Activated CD4-positive, alpha-beta T cell treated with anti-CD3 and anti-CD28 coated beads for 48 hours (primary cell): ENCODE measurements at places on chromosomes 11 and 22.

GRCh38 chr11:77300695-77301094 is 791 bp downstream of the GDPD4 start:
- DNase-seq: no peak

GRCh38 chr22:34102633-34103032 is 182.4 kb upstream of the LARGE1 start:
- no peak for DNase-seq

DNA sequence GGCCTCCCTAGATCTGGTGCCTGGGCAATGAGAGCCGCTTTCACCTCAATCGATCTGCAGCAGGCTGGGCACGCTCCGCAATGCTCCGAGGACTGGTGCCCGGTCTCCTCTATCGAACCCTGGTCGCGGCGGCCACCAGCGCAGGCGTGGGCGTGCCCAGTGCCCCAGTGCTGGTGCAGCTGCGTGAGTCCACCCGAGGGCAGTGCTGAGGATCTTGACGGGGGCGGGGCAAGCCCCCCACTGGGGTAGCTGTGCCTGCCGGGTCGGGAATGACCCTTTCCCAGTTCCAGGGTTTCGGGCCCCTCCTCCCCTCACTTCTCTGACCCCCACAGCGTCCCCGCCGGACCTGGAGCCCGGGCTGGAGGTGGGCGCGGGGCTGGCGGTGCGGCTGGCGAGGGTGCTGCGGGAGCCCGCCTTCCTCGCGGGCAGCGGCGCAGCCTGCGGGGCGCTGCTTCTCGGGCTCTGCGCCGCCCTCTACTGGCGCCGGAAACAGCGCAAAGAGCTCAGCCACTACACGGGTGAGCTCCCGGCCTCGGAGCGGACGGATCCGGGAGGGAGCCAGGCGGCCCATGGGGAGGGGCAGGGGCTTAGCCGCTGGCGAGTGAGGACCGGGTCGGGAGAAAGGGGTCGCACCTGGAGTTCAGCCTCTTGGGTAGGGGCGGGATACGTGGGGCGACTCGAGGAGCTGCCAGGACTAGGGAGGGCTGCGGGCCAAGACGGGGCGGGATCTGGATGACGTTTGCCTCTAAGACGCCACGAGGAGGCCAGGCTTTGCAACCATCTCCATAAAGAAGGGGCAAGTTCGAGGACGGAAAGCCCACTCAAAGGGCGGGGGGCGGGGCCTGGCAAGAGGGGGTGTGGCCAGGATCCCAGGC is 10.9 kb downstream of the ROBO3 start:
- peak; percentile 84 for DNase-seq

GRCh38 chr11:1391165-1392075 is 1.7 kb downstream of the BRSK2 start:
- no peak for DNase-seq

GRCh38 chr11:21588754-21589153 is 604.1 kb upstream of the ANO5 start:
- no peak for DNase-seq

- peak; percentile 75 for DNase-seq
Observed at GRCh38 chr11:78420796-78421209, 3.2 kb upstream of the GAB2 start.

- no peak for DNase-seq
Observed at GRCh38 chr11:72965672-72966071, 151.5 kb downstream of the ATG16L2 start.

- DNase-seq: no peak
Observed at GRCh38 chr22:28397306-28397705, 282.3 kb downstream of the TTC28 start.

DNA sequence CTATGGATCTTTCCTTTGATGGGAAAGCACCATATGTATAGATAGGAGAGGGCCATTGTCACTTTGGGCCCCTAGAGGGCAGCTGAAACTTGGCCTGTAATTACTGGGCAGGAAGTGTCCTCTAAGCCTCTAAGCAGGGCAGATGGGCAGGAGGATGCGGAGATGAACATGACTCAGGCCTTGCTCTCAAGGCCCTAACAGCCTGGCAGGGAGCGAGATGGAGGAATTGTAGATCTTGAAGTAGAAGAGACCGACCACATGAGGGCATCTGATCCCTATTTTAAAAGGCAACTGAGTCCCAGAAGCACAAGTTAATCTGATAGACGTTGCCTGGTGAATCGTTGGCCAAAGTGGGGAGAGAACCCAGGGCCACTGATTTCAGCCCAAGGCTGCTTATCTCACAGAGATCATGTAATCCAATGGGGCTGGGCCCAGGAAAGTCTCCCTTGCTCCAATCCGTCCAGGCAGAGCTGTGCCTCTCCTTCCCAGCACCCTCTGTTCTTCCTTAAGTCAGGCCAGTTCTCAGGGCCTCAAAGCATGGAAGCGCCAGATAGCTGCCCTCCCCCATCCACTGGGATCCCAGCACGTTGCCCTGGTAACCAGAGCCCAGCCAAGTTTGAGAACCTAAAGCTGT is 2.5 kb upstream of the SEPTIN3 start:
- DNase-seq: peak; percentile 55

DNA sequence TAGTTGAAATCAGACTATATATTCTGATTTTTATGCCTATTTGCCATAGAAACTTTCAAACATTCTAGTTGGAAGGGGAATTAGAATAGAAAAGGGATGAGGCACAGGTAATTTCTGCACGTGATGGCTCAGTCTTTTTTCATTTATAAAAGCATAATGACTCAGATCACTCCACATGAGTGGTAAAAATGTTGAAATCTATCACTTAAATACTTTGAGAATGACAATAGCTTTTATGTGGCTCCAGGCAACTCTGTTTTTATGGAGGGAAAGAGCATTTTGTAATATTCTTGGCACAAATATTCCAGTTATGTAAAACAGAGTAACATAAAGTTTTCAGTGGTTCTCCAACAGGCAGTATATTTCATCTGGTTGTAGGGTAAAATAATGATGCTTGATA is 5.9 kb upstream of the MMP3 start:
- no peak for DNase-seq

- no peak for DNase-seq
Observed at GRCh38 chr11:19729141-19729540, 16.5 kb downstream of the NAV2 start.

- no peak for DNase-seq
Observed at GRCh38 chr11:15742626-15743519, 613.5 kb downstream of the SOX6 start.

DNA sequence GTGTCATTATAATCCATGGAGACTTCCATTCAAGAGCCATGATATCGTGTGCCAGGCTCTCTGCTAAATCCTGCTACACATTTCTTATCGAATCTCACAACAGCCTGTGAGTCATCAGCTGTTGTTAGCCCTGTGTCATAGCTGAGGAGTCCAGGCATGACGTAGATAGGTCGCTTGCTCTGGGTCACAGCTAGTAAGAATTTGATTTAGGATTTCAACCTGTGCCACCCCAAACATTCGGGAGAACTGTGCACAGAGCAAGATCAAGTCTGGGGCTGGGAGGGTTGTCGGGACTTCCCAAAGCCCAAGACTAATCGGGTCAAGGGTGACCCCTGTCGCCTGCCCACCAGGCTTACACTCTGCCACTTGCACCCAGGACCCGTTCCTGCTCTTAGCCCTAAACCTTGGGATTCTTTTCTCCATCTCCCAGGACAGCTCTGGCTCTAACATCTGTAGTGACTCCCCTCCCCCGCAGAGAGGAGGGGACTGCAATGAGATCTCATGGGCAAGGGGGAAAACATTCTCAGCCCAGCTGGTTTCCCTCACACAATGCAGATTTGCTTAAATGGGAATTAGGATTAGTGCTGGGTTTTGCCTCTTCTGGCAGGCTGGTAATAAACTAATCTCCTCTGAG is 34.3 kb downstream of the TSPAN18 start:
- no peak for DNase-seq

- no peak for DNase-seq
Observed at GRCh38 chr22:25197340-25197739, 2.3 kb upstream of the CRYBB3 start.

GRCh38 chr11:75386942-75387630 is 12.2 kb upstream of the RPS3 start:
- no peak for DNase-seq

GRCh38 chr22:25749420-25750169 is 7.6 kb downstream of the MYO18B start:
- DNase-seq: peak; percentile 71

DNA sequence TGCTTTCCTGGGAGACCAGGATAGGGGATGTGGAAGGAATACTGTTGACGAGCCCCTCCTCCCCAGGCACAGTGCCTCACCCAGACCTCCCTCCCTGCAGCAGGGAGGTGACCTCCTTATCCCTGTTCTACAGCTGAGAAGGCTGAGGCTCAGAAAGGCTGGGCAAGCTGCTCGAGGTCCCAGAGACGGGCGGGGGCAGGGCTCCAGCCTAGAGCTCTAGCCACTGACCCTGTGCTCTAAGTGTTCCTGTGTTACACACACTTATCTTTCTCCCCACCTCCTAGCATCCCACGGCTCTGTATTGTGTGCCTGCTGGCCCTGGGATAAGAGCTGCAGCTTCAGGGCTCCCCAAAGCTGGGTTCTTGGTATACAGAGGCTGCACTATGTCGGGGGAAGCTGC is 7.9 kb downstream of the CCDC134 start:
- DNase-seq: no peak

DNA sequence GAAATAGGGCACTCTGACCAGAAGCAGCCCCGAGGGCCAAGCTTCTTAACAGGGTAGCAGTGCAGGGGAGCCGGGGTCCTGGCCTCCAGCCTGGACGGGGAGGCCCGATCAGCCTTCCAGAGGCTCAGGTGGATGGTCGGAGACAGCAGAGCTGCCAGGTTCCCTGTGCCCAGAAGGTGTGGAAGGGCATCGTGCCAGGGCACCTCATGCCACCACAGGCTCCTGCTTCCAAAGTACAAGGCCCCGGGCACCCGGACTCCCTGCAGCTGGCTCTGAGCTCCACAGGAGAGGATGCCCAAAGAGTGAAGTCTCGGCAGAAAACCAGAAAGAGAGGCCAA is 14.3 kb downstream of the EHD1 start:
- DNase-seq: no peak

- DNase-seq: no peak
Observed at GRCh38 chr11:128336203-128336602, 251.2 kb downstream of the ETS1 start.

GRCh38 chr22:50587407-50587806 is 4.8 kb upstream of the CHKB start:
- no peak for DNase-seq

GRCh38 chr11:65392899-65393298 is 6.5 kb downstream of the FRMD8 start:
- DNase-seq: no peak
